ENCODE measurements at places on chromosomes 3 and 15. TPM values are rescaled to one million over a fixed set of nuclear protein-coding genes. Genes with fewer than 3 reads are reported as not detected.

The XXYLT1 gene
- 9.6 TPM for total RNA-seq

The ZBTB47 gene
- 29.0 TPM for total RNA-seq

The HACD2 gene
- total RNA-seq, result 19.9 TPM

The VGLL3 gene
- 37.4 TPM for total RNA-seq

The GPR87 gene
- 0.30 TPM for total RNA-seq

The ITIH4 gene
- total RNA-seq, result 31.5 TPM

The TEX9 gene
- 3.8 TPM for total RNA-seq

DNA sequence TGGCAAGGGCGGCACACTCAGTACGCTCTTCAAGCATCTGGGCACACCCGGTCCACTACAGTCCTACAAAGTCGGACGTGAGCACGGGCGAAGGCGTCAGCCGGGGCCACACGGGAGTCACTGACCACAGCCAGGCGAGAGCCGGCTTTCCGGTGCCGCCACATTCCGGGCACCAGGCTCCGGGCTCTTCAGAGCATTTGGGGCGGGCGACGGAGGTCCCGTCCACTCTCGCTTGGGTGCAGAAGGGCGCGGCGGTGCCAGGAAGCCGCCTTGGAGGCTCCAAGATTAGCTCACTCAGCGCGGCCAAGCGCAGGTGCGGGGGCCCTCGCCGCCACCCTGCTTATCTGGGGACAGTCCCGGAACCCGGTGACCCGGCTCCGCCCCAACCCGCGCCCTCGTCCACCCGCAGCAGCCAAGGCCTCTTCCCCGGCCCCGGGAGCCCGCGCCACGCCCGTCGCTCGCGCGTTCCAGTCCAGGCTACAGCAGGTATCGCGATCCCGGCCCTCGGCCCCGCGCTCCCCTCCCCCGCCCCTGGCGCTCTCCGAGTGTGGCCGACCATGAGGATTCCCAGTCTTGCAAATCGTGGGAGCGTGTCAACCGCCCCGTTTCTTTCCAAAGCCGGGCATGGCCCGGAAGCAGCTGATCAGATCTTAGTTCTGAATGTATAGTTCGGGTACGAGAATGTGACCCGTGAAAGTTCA is at the start of gene ADPRH:
Gene ADPRH (plus strand): TSS at position 127 of the 701 bp plus-strand sequence. CDS start 2,678 bp downstream, outside the sequence.
- peak; percentile 90 for DNase-seq

DNA sequence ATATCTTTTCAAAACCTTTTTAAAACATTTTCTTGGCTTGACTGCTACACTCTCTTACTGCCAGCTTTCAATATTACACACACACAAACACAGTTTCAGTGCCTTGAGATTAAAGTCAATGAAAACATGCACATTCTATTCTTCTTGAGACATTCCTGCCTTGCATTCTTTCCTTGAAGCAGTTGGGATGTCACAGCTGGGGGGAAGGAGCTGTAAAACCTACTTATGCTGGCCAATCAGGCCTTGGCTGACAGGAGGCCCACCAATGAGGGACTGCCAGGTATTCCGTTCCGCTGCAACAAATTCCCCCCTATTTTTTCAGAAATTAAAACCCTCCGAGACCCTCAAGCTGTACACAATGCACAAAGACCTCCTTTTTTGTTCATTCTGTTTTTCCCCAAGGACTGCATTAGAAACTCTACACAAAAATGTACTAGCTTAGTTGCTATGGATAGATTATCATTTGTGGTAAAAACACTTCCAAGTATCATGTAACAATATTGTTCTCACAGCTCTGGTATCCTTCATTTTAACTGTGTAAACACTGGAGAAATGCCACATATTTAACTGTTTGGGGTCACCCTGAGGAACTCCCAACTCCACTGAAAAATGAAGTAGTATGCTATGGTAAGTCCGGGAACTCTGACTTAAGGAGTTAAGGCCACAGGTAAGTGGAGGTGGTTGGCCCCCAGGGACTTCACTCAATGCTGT is 18.5 kb downstream of the FSTL1 start:
- no peak for DNase-seq

GRCh38 chr15:80775338-80775737 is 3.8 kb upstream of the CEMIP start:
- no peak for DNase-seq

DNA sequence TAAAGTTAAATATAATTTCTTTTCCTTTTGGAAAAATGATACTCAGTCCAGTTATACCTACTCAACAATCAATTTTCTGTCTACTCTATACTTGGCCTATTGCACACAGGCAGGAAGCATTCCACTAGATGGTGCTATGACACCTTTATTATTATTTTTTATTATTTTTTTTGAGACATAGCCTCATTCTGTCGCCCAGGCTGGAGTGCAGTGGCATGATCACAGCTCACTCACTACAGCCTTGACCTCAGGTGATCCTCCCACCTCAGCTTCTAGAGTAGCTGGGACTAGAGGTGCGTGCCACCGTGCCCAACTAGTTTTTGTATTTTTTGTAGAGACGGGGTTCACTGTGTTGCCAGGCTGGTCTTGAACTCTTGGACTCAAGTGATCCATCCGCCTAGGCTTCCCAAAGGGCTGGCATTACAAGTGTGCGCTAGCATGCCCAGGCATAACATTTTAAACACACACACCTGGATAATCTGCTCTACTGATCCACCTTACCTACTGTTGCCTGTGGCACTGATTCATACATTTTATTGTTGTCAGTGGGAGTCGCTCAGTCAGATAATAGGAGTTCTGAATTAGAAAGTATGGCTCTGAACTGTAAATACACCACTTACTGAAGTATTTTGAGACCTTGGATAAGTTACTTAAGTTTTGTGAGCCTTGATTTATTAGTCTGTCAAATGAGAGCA is 56.2 kb downstream of the EIF3J start:
- no peak for DNase-seq

DNA sequence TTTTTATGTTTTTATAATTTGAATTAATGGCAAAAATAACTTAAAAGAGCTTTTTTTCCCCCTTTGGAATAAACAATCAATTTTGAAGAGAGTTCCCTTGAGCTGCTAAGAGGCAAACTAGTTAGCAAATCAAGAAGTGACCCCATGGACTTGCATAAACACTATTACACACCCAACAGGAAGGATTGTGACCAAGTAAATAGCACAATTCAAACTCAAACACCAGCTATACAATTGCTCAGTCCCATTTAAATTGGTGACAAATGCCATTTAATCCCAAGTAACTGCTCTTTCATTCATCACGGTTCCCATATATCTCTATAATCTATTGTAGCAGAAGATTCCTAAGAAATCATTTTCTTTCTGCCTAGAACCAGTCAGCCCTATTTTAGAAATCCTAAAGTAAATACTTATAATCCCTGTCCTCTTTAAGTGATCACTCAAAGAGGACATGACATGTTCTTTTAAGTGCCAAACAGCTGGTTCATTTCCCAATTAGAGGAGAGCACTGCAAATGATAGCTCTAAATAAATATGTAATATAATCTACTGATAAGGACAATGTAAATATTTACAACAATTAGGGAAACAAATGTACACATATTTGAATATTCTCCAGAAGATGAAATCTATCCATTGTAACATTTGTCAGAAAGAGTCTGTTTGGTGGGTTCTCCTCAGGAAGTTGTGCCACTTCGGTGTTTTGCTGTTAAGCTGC is 137.8 kb upstream of the ADAMTS9 start:
- no peak for DNase-seq

- DNase-seq, result peak; percentile 5
These were observed 31.7 kb upstream of the CEMIP start for GRCh38 chr15:80747317-80748053.

- no peak for DNase-seq
These were observed 148.9 kb downstream of the IL20RB start for GRCh38 chr3:137106612-137107240.

- DNase-seq, result no peak
These were observed 3.6 kb downstream of the SLC51A start for GRCh38 chr3:196219970-196220311.
